NCI-H2081 (cell line): ENCODE measurements at places on chromosomes 11 and 22.

GRCh38 chr11:3153291-3153861 is 11.7 kb downstream of the OSBPL5 start:
- DNase-seq = no peak

- DNase-seq = no peak
Measured at GRCh38 chr22:26797910-26798309, 140.5 kb downstream of the MIAT start.

DNA sequence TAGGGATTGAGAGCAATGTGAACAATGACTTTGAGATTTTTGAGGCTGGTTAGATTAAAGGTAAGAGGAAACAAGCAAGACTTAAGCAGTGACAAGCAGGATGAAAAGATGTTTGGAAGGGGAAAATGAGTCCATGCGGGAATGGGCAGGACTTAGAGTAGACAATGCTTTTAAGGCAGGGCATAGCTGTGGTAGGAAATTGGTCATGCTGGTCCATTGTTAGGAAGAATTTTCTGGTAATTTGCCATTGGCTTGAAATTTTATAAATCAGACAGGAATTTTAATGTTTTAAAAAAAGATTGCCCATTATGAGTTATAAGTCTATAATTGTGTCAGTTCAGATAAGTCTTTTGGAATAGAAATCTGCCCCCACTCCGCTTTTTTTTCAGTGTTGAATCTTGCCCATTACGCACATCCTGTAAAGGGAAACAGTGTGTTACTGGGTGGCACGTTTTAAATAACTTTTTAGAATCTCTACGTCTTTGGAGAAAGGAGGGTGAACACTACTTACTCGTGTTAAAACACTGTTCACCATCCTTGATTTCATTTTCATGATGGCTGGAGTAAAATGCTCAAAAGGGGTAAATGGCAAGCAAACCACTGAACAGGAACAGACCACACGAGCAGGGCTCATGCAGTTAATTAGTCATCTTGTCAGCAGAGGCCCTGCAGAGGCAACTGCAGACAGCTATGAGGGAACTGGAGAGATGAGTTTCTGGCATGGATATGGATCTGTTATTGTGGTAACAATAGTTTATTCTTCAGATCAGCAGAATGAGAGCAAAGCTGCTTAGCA is 25.0 kb downstream of the SWAP70 start:
- DNase-seq = no peak

DNA sequence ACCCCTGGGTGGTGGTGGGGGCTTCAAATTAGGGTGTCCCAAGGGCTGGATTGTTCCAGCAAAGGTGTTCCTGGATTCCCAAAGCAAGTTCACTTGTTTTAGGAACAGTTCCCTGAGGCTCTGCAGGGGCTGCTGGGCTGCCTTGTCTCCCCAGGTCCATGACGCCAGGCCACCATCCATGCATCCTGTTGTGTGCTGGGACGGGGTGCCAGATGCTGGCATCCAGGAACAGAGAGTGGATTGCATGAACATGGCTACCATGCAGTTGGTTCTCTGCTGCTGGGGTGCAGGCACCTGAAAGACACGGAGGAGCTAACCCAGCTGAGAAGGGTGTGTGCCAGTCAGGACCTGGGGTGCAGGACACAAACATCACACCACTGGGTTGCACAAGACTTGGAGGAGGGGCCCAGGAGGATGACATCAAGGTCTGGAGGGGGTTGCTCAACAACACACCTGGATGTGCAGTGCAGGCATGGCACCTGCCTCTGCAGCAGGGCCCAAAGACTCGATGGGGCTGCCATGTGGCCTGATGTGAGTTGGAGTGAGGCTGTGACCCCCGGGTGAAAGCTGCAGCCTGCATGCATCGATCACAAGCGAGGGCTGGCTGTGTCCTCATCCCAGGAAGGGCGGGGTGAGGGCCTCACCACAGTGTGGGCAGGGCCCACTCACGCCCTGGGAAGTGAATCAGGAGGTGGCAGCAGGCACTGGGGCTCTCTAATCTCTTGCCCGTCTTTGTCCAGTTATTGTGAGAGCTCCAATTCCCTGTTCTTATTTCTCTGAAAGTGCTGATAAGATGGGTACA is 74.0 kb upstream of the CLDN5 start:
- DNase-seq = no peak

DNA sequence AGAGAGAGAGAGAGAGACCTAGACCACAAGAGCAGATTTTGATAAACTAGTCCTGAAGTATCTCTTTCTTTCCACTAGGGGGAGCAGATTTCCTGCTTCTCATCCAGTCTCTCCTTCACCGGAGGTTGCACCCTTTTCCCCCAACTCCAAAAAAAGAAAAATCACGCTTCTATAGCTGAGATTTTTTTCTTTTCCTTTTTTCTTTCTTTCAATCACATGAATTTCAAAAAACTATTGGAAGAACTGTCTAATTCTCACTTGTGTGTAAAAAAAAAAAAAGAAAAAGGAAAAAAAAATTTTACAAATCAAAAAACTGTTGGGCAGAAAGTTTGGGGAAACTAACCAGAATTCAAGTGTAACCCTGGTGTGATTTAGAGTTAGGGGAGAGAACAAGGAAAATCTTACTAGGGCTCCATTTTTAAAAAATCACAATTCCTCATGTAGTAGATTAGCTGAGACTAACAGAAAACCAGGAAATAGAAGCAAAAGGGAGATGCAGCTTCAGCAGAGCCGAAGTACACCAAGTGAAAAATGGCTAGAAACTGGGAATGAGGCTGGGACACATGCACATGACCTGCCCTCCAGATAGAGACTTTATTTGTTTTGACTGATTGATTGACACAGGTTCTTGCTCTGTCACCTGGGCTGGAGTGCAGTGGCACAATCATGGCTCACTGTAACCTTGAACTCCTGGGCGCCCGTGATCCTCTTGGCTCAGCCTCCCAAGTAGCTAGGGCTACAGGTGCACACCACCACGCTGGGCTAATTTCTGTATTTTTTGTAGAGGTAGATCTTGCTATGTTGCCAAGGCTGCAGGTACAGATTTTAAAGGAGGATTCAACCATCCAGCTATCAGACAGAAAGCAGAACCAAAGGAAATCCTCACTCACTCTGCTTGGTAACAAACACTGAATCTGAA is 27.1 kb downstream of the SDHD start:
- peak; percentile 62 for DNase-seq

- no peak for DNase-seq
Measured at GRCh38 chr11:113675003-113675561, 31.0 kb downstream of the TMPRSS5 start.

GRCh38 chr11:9923280-9923679 is 259.4 kb downstream of the SWAP70 start:
- no peak for DNase-seq

GRCh38 chr11:130146796-130147195 is 12.8 kb upstream of the ST14 start:
- no peak for DNase-seq

DNA sequence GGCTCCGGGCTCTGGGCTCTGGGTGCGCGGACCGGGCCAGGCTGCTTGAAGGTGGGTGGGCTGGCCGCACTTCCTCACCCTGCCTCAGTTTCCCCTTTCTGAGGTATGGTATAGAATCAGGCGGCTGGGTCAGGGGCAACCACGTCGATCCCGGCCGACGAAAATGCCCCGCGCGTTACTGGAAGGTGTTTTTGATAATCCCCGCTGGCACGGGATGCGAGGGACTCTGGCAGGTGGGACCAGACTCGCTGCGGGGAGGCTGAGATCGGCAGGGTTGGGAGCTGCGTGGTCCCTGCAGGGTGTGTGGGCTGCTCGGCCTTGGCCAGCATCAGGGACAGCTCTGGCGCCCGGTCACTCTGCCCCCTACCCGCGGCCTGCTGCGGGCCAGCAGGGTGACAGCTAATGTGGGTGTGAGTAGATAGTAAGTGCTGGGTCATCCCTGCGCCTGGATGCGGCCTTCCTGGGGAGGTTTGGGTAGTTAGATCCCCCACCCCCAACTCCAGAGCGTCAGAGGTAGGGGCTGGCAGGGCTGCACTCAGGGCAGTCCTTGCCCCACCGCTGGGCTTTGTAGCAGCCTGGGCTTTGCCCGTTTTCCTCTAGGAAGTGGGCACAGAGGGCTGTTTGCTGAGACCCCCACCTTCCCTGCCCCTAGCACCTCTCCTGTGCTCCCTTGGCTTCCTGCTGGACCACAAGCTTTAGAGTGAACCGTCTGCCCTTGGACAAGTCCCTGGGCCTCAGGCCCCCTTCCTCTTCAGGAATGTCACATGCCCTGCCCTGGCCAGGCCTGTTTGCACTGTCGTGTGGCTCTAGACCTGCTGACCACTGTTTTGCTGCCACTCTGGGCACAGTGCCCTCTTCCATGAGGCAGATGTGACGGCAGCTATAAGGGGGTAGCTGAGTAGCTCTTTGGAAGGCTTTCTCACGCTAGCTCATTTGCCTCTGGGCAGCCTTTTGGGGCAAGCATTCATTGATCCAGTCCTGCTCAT is 579 bp downstream of the TANGO2 start:
- DNase-seq = no peak

GRCh38 chr11:125167292-125167953 is 2.9 kb downstream of the PKNOX2 start:
- no peak for DNase-seq

DNA sequence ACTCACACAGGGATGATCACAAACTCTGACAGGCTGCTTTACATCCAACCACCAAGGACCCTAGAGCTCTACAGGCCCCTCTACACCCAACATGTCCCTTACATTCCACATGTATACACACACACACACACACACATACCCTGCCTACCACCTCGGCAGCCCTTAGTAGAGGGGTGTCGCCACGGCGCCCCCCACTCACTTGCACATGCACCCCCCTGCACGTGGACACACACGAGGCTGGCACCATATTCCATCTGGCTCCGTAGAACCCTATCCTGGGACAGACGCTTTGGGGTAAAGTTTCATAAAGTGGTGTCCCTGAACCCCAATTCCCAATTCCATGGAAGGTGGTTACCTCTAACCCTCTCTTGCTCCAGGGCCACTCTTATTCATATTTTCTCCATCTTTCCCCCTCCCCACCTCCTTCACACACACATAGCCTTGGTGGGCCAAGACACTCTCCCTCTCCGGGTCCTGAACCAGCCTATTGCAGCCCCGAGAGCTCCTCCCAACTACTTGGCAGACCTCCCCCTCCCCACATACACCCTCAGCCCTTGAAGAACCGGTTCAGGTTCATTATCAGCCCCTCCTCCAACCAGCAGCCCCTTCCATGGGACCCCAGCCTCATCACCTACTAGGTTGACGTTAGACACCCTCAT is 809 bp downstream of the PDE2A start:
- DNase-seq = no peak

- DNase-seq = no peak
Measured at GRCh38 chr11:74707182-74707581, 24.0 kb downstream of the CHRDL2 start.

- DNase-seq = no peak
Measured at GRCh38 chr11:120517390-120517761, 5.8 kb downstream of the GRIK4 start.

DNA sequence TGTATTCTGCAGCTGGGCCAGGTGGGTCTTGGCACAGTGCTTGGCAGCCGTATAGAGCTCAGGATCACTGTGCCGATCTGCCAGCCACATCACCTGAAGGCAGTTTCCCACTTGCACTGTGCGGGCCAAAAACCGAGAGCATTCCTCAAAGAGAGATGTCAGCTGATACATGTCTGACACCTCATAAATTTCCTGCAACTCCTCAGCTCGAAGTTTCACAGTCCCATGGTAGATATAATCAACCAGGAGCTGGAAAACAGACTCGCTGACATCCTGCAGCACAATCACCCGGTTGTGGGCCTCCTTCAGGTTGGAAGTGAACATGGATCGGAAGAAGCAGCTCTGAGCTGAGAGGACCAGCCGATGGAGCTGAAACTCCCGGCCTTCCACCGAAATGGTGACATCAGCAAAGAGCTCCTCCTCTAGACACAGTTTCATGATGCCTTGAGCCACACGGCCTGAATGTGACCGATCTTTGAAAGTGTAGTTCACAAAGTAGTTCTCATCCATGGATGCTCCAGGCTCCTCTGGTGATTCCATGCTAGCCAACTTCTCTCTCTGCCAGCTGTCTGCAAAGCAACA is 1.2 kb downstream of the KBTBD4 start:
- DNase-seq = no peak

- DNase-seq = no peak
Measured at GRCh38 chr22:49827271-49827852, 311 bp downstream of the BRD1 start.

DNA sequence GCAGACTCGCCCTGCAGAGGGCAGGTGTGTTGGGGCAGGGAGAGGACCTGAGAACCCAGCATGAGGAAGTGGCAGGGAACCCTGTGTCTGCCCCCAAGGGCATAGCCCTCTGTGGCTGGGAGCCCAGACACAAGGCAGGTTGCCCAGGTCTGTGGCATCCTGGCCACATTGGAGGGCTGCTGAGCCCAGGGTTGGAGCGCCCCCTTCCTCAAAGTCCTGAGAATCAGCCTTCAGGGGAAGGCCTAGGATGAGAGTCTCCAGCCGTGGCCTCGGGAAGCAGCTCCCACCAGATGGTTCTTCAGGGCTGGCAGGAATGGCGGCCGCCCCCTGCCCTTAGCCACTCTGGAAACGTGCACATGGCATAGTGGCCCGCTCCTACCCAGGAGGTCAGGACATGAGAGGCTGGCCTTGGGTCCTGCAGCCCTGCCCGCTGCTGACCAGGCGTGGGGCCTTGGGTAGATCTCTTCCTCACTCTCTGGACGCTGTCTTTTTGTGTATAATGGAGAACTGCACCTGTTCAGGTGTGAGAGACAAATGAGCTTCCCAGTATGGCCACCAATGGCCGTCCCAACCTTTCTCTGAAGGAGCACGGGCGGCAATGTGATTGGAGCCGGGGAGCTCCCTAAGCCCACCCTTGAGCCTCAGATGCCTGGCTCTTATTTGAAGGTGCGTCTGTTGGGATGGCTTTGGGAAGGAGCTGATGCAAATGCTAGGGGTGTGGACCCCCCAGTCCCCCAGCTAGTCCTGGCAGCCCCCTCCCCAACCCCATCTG is 4.6 kb upstream of the CDC42BPG start:
- no peak for DNase-seq

- DNase-seq = no peak
Measured at GRCh38 chr22:44390613-44390970, 77.8 kb upstream of the SHISAL1 start.

GRCh38 chr22:30806391-30806861 is 111.8 kb downstream of the OSBP2 start:
- DNase-seq = peak; percentile 5

DNA sequence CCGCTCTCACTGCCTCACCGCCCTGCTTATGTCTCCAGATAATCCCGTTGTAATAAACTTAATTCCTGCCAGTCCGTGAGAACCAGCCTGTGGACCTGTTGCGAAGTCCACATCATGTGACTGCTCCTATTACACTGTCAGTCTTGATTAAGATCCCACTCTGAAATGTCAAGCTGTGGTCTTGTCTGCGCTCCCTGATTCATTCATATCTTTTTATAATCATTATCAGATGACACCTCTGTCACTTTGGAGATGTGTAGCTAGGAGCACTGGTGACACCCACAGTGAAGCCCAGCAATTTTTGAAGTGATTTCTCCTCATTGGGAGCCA is 377.3 kb downstream of the TBC1D22A start:
- no peak for DNase-seq

GRCh38 chr22:44182588-44183286 is 2.0 kb downstream of the PARVG start:
- DNase-seq = no peak

GRCh38 chr11:6563121-6563619 is 40.2 kb downstream of the RRP8 start:
- no peak for DNase-seq
